Testis (tissue), 5 donors: ENCODE measurements at places on chromosomes 11 and 22. TPM values are rescaled to one million over a fixed set of nuclear protein-coding genes. Genes with fewer than 3 reads are reported as not detected.

GRCh38 chr11:117972629-117973502, 13.3 kb upstream of the IL10RA start:
- H3K4me1 ChIP-seq, result no peaks in the 10 kb centered on the region
- H3K27ac ChIP-seq, result no peak overlapping the region
- no peak overlapping the region for H3K4me3 ChIP-seq
- H3K27me3 ChIP-seq, result no peaks in the 10 kb centered on the region

DNA sequence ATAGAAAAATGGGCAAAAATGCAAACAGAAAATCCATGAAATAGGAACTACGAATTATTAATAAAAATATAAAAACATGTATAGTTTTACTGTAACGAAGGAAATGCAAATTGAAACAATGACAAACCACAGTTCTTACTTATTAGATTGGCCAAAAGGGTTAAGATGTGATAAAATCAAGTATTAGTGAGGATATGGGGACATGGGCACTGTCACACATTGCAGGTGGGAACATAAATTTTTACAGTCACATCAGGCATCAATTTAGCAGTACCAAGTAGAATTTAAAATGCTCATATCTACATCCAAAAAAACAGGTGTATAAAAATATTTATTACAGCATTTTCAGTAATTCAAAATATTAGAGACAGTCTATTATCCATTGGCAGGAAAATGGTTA, 353.2 kb upstream of the API5 start:
- DNase-seq, result no peak
- no peaks in the 10 kb centered on the region for H3K36me3 ChIP-seq
- H3K4me3 ChIP-seq, result no peak overlapping the region
- H3K27ac ChIP-seq, result no peak overlapping the region
- H3K27me3 ChIP-seq, result no peaks in the 10 kb centered on the region
- no peaks in the 10 kb centered on the region for H3K4me1 ChIP-seq

- no peaks in the 10 kb centered on the region for H3K27me3 ChIP-seq
- no peaks in the 10 kb centered on the region for H3K36me3 ChIP-seq
- no peak within 1 kb of the TSS for H3K27ac ChIP-seq
- no peak for DNase-seq
- no peak within 1 kb of the TSS for H3K4me3 ChIP-seq
These were observed at the start of gene FREY1 for GRCh38 chr11:45906965-45907611. FREY1 (minus strand) TSS chr11:45907271; CDS start chr11:45907245, 26 bp downstream.

- H3K27ac ChIP-seq, result peak within 1 kb of the TSS; percentile 98
- no peaks in the 10 kb centered on the region for H3K27me3 ChIP-seq
- H3K4me3 ChIP-seq, result peak within 1 kb of the TSS; percentile 91
- DNase-seq, result peak; percentile 97
- no peaks in the 10 kb centered on the region for H3K36me3 ChIP-seq
These were observed at the start of gene MAFF for GRCh38 chr22:38201711-38202436. MAFF (plus strand) TSS chr22:38201994; CDS start chr22:38213854, 11,860 bp downstream.

GRCh38 chr11:19874266-19874665, 161.6 kb downstream of the NAV2 start:
- no peak overlapping the region for H3K27ac ChIP-seq
- H3K4me3 ChIP-seq, result no peak overlapping the region
- no peaks in the 10 kb centered on the region for H3K27me3 ChIP-seq
- H3K4me1 ChIP-seq, result no peaks in the 10 kb centered on the region

GRCh38 chr11:73991471-73992006, 8.9 kb upstream of the UCP2 start:
- H3K4me3 ChIP-seq, result no peak overlapping the region
- no peaks in the 10 kb centered on the region for H3K27me3 ChIP-seq
- H3K36me3 ChIP-seq, result no peaks in the 10 kb centered on the region
- no peaks in the 10 kb centered on the region for H3K4me1 ChIP-seq
- no peak for DNase-seq

- no peaks in the 10 kb centered on the region for H3K27me3 ChIP-seq
- H3K27ac ChIP-seq, result no peak overlapping the region
- no peak overlapping the region for H3K4me3 ChIP-seq
- H3K36me3 ChIP-seq, result no peaks in the 10 kb centered on the region
- DNase-seq, result no peak
- H3K4me1 ChIP-seq, result no peaks in the 10 kb centered on the region
These were observed 8.8 kb downstream of the RRAS2 start for GRCh38 chr11:14350215-14350614.

DNA sequence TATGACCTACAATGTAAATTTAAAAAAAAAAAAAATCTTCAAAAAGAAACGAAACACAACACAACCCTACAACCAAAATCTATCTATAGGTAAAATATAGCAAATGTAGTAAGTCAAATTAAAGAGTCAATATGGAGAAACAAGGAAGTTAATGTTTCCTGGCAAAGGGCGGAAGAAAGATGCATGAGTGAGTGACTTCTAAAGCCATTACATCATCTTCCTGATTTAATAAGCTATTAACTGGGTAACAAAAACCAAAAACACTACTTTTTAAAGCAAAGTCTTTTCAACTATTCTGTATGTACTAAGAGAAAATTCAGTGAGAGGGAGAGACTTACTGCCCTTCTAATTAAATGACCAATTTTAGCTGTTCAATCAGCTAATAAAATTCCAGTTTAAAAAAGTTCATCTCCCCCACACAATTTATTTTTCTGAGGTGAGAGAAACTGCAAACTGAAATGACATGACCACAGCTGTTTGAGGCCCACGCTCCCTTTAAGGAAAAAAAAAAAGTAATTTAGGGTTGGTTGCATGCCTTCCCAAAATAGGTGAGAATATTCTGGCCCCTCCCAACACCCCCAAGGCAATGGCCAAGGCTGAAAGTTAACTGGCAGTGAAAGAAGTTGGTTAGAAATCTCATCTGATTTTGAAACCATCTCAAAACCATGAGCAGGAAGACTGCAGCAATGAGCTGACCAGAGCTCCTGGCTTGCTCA, 5.9 kb downstream of the SF1 start:
- H3K4me1 ChIP-seq, result peaks cover 46% of the 10 kb centered on the region
- H3K4me3 ChIP-seq, result no peak overlapping the region
- no peaks in the 10 kb centered on the region for H3K27me3 ChIP-seq
- H3K36me3 ChIP-seq, result no peaks in the 10 kb centered on the region

GRCh38 chr11:15434529-15434928, 319.8 kb downstream of the INSC start:
- H3K36me3 ChIP-seq, result no peaks in the 10 kb centered on the region
- no peaks in the 10 kb centered on the region for H3K4me1 ChIP-seq
- no peaks in the 10 kb centered on the region for H3K27me3 ChIP-seq
- no peak overlapping the region for H3K4me3 ChIP-seq
- DNase-seq, result no peak

SLC25A18 gene
- 14.9 TPM for total RNA-seq

NPAS4 gene
- 1.4 TPM for total RNA-seq

MYRF gene
- 9.2 TPM for total RNA-seq

LIF gene
- 0.08 TPM for total RNA-seq

ANKK1 gene
- 2.2 TPM for total RNA-seq

TIGD3 gene
- total RNA-seq, result 7.6 TPM

BAIAP2L2 gene
- 10.0 TPM for total RNA-seq

NLRP14 gene
- total RNA-seq, result 1.6 TPM

PLAAT3 gene
- 147 TPM for total RNA-seq
